ENCODE measurements at places on chromosomes 2 and 18.

DNA sequence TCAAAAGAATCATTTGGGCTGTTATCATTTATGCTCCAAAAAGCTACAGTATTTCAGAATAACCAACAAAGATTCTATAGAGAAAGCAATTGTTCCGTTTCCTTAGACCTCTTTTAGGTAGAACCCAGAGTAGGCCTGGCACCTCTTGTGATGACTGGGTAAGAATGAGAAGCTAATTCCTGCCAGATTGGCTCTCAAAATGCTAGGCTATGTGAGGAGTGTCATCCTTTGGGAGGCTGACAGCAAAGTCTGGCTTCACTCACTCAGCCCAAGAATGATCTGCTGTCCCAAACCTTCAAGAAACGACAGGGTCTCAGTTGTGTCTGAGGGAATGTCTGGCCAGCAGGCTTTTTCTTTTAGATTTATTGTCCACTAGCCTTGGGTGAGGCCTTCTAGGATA is 4.5 kb downstream of the CERS6 start:
- no peak for DNase-seq

- no peak for DNase-seq
Measured at GRCh38 chr2:177273408-177273807, 8.9 kb upstream of the NFE2L2 start.

DNA sequence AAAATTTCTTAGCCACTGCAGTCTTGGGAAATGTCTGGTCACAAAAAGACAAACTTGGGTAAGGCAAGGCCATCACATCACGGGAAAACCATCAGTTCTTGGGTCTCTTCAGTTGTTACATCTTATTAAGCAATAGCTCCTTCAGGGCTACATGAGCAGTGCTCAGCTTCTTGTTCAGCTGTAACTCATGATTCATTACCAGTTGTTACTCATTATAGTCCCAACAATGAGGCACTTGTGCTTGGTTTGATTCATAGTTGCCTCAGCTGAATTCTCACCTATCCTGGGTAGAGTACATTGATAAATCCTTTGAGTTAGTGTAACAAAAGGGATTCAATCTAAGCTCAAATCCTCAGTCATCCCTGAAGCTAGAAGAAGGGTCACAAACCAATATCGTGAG is 102.4 kb upstream of the DCC start:
- peak; percentile 60 for DNase-seq

DNA sequence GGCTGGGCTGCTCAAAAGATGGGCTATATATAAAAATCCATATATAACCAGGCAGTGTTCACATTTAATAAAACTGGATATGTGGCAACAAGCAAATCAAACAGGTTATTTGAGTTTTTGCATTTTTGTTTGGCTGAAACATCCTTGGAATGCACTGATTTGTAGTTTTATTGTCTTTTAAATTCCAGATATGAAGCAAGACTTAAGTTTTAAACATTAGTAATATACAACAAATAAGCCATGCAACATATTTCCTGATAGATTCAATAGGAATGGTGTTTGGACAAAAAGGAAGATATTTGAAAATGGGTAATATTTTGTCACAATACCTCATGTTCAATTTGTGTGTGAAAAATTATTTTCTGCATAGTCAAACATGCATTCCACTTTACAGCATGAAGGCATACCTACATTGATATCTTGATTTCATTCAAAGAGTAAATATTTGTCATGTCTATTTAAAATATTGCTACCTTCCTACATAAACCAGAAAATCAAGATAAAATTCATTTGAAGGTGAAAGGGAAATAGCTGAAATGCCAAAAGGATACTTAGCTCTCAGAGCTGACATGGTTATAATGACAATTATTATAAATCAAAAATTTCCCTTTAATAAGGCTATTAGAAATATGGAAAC is 132.3 kb upstream of the NETO1 start:
- no peak for DNase-seq

- DNase-seq = no peak
Measured at GRCh38 chr2:189549449-189549832, 31.1 kb downstream of the SLC40A1 start.

- DNase-seq = peak; percentile 48
Measured at GRCh38 chr2:134683561-134684112, 35.2 kb downstream of the TMEM163 start.

- DNase-seq = no peak
Measured at GRCh38 chr2:42888321-42889245, 96.2 kb upstream of the HAAO start.

GRCh38 chr18:14919666-14920065 is 171.7 kb downstream of the ANKRD30B start:
- DNase-seq = no peak

- DNase-seq = peak; percentile 50
Measured at GRCh38 chr2:177758591-177759371, 313.8 kb downstream of the PDE11A start.

- DNase-seq = no peak
Measured at GRCh38 chr2:220833446-220833845, 738.7 kb downstream of the EPHA4 start.

Data from RKO (cell line).